NAMALWA (cell line): ENCODE measurements at places on chromosomes 4 and X.

DNA sequence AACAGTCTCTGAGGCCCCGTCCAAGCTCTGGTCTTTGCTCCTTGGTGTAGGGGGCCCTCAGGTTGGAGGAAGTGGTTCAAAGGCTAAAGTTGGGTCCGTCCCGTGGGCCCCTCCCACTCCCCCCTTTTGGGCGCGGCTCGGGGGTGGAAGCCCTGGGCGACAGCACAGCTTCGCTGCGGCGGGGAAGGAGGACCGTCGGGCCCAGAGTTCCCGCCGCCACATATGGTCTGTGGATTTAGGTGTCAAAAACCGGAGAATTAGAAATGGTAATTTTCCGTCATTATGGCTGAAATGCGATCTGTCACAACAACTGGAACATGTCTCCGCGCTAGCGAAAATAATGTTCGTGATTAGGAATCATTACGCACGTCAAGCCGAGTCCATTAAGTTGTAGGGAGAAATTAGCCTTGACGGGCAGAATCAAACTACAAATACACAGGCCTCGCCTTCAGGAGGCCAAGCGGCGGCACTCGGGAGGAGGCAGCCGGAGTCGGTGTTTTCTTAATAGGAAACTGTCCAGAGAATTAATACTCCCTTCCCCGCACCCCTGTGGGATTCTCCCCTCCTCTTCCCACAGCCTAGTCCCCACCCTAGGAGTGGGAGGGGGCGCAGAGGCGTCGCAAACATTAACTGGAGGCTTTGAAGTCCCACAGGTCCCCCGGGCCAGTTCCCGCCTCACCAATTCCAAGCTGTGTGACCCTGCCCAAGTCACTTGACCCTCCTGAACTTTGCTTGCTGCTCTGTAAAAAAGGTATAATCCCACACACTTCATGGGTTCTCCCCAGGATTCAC lies 15.0 kb downstream of the NKX3-2 start:
- no peak for DNase-seq

DNA sequence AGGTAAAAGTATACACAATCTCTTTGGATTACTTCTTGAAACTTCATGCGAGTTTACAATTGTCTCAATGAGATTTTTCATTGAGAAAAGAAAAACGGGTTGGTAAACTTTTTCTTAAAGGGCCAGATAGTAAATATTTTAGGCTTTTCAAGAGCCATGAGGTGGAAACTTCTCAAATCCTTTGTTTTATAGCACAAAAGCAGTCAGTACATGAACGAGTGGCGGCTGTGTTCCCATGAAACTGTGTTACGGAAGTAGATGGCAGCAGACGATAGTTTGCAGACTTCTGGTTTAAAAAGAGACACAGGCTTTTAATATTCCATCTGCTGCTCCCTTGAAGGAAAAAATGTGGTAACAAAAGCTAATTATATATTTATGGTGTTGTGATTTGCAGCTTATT lies 332.0 kb downstream of the TENM3 start:
- DNase-seq, result no peak

DNA sequence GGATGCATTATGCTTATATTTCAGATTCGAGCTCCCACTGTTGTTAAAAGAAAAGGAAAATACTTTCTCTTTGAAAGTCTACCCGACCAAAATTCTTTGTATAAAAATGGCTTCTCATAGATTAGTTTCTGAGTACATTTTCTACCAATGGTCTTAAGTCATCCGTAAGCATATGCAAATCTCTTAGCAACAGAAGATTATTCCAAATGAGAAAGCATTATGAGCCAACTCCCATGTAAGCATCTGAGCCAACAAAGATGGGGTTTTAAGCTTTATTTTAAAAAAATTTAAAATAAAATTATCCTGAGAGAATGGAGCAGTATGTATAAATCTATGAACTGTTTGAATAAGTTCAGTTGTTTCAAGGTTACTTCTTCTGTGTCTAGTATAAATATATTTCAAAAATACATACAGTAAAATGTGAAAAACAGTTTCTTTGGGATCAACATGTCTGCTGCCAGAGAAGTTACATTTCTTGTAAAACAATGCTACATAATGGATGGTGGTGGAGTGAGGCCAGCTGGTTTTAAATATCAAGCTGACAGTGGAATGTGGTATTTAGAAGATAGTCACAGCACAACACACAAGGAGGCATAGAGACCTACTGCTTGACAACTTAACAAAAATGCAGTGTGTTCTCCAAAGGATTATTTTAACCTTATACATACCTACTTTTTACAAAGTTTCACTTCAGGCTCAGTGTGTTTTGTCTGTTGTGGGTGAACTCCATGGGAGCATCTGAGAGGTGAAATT lies 199.5 kb upstream of the DIPK2B start:
- DNase-seq, result no peak

DNA sequence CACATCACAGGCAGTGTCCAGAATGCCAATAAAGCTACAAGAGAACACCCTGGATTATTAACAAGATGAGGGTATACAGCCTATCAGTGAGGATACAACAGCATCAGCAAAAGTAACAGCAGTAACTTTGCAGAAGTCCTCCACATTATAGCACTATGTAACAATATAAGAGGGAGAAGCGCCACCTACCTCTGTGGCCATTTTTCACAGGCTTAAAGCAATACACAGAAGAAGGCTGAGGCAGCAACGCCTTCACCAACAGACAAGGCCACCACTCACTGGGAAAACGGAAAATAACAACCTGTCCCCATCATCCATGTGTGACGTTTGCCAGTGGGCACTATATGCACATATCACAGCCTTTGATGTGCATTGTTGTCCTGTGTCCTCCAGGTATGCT lies 12.5 kb downstream of the RTL8B start:
- peak; percentile 2 for DNase-seq

DNA sequence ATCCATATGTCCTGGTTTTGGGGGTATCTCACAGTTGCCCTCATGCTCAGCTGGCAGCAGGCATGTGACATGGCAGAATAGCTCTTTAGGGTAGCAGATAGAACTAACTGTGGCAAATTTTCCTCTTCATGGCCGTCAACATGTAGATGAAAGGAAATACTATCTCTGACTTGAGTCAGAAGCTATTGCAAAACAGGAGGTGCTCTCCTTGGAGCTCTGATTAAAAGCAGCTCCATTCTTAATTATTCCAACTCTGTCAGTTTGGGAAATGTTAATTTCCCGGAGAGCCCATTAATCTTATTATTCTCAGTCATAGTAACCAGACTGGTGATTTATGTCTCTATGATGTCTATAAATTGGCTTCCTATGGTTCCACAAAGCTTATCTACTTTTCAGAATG lies 18.2 kb downstream of the IL13RA1 start:
- DNase-seq, result no peak

DNA sequence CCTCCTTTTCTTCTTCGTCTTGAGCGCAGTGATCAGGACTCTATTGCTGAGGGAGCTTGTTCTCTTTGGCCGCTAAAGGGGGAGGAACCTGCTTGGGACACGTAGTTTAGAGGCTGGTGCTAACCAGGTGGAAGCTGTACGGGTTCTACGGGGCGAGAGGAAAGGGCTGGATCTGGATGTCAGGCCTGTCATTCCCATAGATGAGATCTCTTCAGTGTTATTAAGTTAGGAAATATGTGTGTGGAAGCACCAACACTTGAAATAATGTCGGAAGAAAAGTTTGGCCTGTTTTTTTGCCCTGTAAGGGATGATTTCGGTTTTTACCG lies 643 bp downstream of the SRP72 start:
- DNase-seq, result no peak
